NCI-H2171 treated with DMSO at 0.1 percent for 48 hours (cell line): ENCODE measurements at places on chromosomes 13 and 19.

DNA sequence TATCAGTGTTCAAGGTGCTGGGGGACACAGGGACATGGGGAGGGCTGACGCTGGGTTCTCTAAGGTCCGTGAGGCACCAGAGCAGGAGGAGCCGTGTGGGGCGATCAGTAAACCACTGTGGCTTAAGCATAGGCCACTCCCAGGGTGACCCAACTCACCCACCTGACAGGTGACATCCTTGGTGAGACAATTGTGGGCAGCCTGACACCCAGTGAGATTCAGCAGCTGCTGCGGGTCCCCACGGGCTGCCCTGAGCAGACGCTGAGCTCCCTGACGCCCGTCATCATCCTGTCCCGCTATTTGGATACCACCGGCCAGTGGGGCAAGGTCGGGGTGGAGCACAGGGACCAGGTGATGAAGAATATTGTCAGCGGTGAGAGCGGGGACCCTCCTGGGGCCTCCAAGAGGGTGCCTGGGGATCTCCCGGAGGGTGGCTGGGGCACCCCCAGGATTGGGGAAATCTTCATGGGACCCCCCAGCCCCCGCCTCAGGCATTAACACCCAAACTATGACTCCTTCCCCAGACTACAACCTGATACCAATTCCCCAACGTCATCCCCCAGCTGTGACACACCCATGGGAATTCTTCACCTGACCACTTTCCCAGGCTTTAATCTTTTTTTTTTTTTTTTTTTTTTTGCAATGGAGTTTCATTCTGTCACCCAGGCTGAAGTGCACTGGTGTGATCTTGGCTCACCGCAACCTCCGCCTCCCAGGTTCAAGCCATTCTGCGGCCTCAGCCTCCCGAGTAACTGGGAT, 33.3 kb upstream of the SHFL start:
- no peak for DNase-seq

DNA sequence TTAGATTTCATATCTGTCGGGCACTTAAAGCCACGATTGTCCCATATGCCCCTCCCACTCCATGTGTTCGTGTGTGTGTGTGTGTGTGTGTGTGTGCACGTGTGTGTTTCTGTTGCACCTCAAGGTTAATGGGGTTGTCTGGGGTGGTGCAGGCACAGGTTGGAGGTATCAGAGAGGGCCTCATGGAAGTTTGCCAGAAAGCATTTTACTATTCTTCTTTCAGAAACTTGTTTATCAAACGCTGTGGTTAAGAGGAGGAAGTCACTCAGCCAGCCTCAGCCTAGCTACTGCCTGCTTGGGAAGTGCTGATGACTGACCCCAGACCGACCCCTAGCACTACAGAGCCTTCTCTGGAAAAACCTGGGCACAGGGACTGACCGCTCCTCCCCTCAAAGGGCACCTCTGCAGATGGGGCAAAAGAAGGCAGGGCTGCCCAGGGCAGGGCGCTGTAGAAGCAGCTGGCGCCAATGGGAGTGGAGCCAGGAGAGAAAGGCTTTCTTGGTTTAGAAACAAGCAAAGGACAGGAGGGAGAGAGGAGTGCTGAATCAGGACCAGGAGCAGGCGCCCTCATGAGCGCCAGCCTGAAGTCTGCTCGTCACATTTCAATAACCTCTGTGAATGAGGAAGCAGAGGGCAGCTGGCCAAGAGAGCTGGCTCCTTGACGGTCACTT, 3.9 kb downstream of the SIAH3 start:
- no peak for DNase-seq

- DNase-seq, result no peak
Measured at GRCh38 chr13:86725105-86725504, 925.9 kb upstream of the SLITRK6 start.

DNA sequence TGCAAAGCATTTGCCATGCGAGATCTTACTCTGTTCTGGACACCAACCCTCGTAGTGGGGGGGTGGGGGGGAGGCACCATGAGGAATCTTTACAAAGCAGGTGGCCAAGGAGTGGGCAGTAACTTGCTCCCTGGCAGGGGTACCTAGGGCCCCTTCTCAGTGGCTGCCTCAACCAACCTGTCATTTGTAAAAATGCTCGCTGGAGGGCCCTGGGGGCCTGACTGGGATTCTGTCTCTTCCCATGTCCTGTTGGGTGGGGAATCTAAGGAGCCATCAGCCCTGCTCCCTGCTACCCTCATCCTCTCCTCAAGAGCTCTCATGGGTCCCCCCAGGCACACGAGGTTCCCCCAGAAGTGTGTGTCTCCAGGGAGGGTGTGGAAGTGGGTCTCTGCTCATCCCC, 1.5 kb downstream of the KCNN1 start:
- DNase-seq, result no peak

DNA sequence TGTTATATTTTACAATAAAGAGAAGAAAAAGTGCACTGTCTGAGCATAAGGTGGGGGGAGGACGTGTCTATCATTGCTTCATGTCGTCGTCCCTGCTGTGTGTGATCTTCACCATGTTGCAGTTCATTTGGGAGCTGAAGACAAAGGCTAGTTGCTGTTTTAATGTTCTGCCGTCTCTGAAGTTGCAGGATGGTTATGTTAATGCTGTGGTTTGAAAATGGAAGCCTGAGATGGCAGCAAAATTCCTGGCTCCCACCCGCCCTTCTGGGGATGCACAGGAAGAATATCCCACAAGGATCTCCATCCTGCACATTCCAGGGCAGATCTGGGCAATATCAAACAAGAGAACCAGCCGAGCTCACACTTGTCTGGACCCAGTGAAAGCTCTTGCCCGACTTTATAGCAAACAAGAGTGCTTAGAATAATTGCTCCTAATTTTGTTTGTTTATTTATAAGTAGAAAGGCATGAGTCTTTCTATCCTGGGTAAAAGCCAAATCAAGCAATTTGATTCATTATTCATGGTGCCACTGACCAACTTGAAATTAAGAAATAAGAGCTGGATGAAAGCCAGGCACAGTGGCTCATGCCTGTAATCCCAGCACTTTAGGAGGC, 110.3 kb upstream of the ABCC4 start:
- no peak for DNase-seq

GRCh38 chr13:19152403-19152802, 29.2 kb downstream of the TUBA3C start:
- DNase-seq, result no peak
